ENCODE measurements at places on chromosomes 7 and 10. TPM values are rescaled to one million over a fixed set of nuclear protein-coding genes. Genes with fewer than 3 reads are reported as not detected.

Gene TAS2R16
- not detected for total RNA-seq

Gene MYO3A
- total RNA-seq: not detected

Gene SH2D4B
- total RNA-seq: not detected

Gene CREB5
- total RNA-seq: 48.1 TPM

Gene SORCS1
- total RNA-seq: not detected

Gene FAM241B
- 0.29 TPM for total RNA-seq

Gene CYP26C1
- total RNA-seq: not detected

Gene POLR2J2
- total RNA-seq: 2.5 TPM

Gene OPALIN
- total RNA-seq: not detected

Gene NKX1-2
- under 0.01 TPM for total RNA-seq

Gene CNTNAP2
- total RNA-seq: 0.15 TPM

Gene STAG3
- 1.6 TPM for total RNA-seq

Gene PRR15
- not detected for total RNA-seq

Gene NRP1
- total RNA-seq: 370 TPM

Gene TET1
- 4.7 TPM for total RNA-seq

Gene PRKAR2B
- 5.8 TPM for total RNA-seq

Gene KIAA1549
- 0.99 TPM for total RNA-seq

Gene GBX1
- not detected for total RNA-seq

Gene KCNH2
- 0.33 TPM for total RNA-seq

Gene OPN1SW
- total RNA-seq: not detected

Gene LRRD1
- total RNA-seq: not detected

Gene RASSF4
- total RNA-seq: 15.1 TPM

Gene MET
- total RNA-seq: 12.6 TPM

Gene RNF148
- total RNA-seq: 1.3 TPM

Gene PRSS37
- total RNA-seq: not detected

Gene GIMAP1
- not detected for total RNA-seq

Gene RNF32
- 7.7 TPM for total RNA-seq

Gene RSU1
- total RNA-seq: 70.1 TPM

Gene PON1
- not detected for total RNA-seq

Gene SMARCD3
- 47.0 TPM for total RNA-seq

Gene ZNF804B
- not detected for total RNA-seq

Gene C10orf62
- total RNA-seq: not detected

Gene SYT15
- total RNA-seq: 0.15 TPM

Gene SLC29A3
- 1.8 TPM for total RNA-seq

Gene AGBL3
- 0.83 TPM for total RNA-seq

Gene SVIL
- 261 TPM for total RNA-seq

Gene OPN4
- not detected for total RNA-seq

Measured in smooth muscle cell of trachea (primary cell).